ENCODE measurements at places on chromosomes 1 and 21.
A peak's percentile ranks its signal among the peaks of the same experiment; 100 is the strongest.

- DNase-seq = no peak
Observed at GRCh38 chr1:59411147-59411546, 114.3 kb downstream of the FGGY start.

- no peak for DNase-seq
Observed at GRCh38 chr1:185450917-185451316, 133.9 kb upstream of the IVNS1ABP start.

DNA sequence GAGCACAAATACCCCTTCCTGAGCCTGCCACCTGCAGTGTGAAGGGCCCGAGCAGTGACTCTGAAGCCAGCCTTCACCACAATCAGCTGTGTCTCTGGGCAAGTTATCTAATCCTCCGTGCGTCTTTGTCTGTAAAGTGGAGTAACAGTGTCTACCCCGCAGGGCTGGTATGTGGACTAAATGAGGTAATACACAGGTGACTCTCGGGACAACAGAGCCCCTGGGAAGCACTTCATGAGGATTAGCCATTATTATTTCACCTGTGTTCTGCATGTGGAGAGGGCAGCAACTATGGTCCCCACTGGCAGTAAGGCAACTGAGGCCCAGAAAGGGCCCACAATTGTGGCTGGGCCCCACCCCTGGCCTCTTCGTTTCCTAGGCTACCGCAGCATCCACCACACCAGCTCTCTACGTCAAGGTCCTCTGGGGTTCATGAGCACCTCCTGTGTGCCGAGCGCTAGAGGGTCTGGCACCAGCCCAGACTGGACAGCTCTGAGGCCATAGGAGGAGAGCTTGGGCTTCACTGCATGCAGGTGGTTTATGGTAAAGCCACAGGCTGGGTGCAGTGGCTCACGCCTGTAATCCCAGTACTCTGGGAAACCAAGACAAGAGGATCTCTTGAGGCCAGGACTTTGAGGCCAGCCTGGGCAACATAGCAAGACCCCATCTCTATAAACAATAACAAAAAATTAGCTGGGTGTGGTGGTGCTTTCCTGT, 41.3 kb upstream of the LRP8 start:
- no peak for DNase-seq

- DNase-seq = no peak
Observed at GRCh38 chr1:169443923-169444322, 16.6 kb upstream of the CCDC181 start.

- no peak for DNase-seq
Observed at GRCh38 chr1:233327651-233328141, at the start of gene MAP3K21. Gene MAP3K21 (plus strand): TSS chr1:233327724. CDS start chr1:233328029, 305 bp downstream.

GRCh38 chr1:46062651-46063319, 69.6 kb downstream of the PIK3R3 start:
- DNase-seq = peak; percentile 8

- DNase-seq = no peak
Observed at GRCh38 chr1:68975212-68975933, 478.5 kb upstream of the DEPDC1 start.

- DNase-seq = no peak
Observed at GRCh38 chr1:226510453-226510852, 38.1 kb upstream of the STUM start.

DNA sequence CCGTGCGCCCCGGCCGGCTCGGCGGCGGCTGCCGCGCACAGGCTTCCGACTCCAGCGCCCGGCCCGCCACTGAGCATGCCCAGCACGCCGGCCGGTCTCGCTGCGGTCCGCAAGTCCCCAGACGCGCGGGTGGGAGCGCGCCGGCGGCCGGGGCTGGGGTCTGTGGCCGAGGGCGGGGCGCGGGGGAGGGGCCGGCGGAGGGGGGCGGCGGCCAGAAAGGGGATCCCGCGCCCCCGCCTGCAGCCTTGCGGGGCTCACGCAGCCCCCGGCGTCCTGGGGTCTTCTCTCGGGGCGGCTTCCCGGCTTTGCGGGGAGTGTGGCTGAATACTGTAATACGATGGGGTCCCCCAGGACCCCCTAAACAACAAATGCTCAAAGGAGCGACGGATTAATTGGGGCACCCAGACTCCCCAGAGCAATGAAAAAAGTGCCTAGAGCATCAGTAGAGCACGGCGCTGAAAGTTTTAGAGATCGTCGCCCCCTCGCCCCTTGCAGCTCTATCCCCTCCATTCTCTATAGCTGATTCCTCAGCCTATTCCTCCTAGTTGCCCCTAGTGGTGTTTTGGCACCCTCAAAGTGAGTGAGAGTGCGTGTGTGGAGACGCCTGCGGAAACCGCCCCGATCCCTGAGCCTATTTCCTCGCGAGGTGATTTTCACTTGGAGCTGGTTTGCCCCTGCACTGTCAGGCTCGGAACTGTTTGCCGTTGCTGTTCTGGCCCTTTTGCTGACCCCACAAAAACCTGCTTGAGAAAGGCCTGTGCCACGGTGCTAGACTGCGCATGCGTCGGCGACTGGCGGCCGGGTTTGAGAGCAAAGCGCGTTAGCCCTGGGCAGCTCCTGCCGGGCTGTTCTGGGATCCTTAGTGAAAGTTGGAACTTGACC, at the start of gene VAV3:
VAV3 (minus strand) TSS at position 71 of the 882 bp plus-strand sequence. CDS start 311 bp downstream, outside the sequence.
- peak; percentile 43 for DNase-seq

- no peak for DNase-seq
Observed at GRCh38 chr1:74180490-74180889, 17.5 kb downstream of the LRRIQ3 start.
